ENCODE measurements at places on chromosomes 13 and 19.

DNA sequence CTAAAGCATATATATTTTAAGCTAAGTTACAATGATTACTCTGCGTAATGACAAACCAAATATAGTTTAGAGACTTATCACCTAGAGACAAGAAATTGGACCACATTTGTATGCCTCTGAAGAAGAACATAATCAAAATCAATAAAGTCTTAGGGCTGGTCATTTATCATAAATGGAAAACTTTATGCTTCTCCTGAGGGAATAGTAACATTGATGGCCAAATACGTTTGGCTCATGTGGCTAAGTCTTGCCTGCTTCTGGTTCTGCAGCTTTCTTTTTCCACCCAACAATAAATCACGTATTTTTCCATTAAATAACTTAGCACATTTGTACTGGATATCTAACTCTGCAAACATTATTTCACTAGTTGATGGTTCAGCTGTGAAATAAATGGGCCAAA, 458.4 kb downstream of the SLITRK1 start:
- no peak for DNase-seq

GRCh38 chr13:44156294-44156658, 217.3 kb upstream of the SERP2 start:
- DNase-seq, result no peak

- no peak for DNase-seq
Measured at GRCh38 chr13:46043647-46044046, 8.9 kb downstream of the ZC3H13 start.

DNA sequence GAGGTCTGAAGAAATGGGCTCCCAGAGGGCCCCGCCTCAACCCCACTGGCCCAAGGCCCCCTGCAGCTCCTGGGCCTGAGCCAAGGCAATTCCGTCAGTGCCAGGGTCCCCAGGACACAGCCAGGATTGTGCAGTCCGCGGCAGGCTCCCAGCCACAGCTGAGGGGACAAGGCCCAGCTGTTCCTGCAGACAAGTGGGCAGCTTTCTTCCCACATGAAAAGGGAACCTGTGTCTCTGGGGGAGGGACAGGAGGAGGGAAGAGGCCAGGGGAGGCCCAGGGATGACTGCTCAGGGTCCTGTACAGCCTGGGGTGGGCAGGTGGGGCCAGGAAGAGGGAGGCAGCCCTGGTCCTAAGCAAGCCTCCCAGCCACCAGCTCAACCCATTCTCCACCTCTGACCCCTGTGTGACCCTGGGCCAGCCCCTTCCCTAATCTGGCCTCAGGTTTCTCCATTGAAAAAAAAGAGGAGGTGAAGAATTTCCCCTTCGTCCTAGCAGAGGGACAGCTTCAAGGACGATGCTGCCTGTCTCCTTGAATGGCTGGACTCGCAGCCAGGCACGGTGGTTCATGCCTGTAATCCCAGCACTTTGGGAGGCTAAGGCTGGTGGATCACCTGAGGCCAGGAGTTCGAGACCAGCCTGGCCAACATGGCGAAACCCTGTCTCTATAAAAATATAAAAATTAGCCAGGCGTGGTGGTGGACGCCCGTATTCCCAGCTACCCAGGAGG, 20.5 kb upstream of the VSTM2B start:
- no peak for DNase-seq

GRCh38 chr19:38708413-38709024, 35.8 kb downstream of the CAPN12 start:
- no peak for DNase-seq

GRCh38 chr19:38949580-38950367, 19.0 kb downstream of the MRPS12 start:
- peak; percentile 95 for DNase-seq

- peak; percentile 47 for DNase-seq
Measured at GRCh38 chr13:39144941-39145533, 106.8 kb downstream of the NHLRC3 start.

DNA sequence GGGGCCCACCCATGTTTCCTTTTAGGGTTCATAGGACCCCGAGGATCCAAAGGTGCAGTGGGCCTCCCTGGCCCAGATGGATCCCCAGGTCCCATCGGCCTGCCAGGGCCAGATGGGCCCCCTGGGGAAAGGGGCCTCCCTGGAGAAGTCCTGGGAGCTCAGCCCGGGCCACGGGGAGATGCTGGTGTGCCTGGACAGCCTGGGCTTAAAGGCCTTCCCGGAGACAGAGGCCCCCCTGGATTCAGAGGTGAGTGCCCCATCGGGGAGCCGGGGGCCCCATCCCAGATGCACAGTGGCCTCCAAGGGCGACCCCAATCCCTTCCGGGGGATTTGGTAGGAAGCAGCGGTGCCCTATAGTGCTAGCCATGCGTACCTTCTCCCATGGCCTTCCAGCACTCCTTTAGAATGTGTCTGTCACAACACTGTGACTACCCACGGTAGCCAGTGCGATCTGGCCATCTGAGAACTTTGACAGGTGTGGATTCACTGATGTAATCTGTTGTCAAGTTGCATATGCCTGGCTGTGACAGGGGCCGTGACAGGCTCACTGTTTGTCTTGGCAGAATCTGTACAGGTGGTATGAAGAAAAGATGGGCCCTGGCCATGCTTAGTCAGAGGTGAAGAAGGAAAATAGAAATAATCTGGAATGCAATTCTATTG, 88.5 kb downstream of the RAB20 start:
- no peak for DNase-seq

- no peak for DNase-seq
Measured at GRCh38 chr13:39450176-39450575, 152.8 kb downstream of the LHFPL6 start.

DNA sequence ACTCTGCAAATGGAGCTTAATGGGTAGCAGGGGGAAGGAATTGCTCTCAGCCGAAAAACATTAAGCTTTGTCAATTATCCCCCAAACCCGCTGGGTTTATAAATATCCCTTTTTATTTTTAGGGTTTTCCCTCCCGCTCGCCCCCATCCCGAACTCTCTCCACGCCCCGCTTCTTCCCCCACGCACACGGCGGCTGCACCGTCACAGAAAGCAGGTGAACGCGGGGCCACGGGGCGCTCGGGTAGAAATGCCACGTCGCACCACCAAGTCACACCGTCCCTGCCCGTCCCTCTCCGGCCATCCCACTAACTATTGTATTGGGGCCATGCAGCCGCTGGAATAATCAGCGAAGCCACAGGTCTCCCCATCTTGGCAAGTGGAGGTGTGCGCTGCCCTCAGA, 3.5 kb downstream of the PTPRS start:
- DNase-seq, result no peak

DNA sequence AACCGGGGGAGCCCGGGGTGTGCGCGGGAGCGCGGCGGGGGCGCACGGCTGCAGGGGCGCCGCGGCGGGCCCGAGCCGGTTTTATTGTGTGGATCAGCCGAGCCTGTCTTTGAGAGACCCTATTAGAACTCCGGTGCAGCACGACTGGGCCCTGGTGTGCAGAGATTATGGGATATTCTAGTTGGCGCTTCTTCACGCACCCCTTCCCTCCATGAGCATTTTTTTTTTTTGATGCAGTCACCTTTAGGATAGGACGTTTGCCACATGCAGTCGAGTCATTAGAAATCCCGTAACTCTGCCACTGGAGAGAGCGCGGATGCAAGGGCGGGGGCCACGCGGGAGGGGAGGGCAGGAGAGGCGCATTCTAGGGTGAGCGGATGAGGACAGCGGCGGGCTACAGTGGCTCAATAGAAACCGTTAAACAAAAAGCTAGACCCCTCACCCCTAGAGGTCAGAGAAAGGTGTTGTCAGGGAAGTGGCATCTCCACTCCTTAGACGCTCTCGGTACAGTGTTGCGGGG, 3.7 kb downstream of the FGF9 start:
- peak; percentile 7 for DNase-seq

DNA sequence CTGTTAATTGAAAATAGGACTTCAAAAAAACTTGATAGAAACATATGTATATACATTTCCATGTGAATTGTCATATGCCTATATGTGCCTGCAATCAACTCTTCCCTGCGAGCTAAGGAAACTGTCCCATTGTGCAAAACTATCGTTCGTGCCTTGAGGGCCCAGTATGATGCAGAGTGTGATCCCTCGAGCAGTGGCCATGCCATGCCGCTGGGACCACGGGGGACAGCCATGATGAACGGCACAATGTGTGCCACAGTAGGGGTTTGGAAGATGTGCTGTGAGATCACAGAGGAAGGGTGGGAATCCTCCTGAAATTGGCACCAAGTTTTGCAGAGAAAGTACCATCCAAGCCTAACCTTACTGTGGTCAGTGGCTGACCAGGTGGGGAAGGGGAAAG, 118.1 kb upstream of the SOX1 start:
- no peak for DNase-seq

DNA sequence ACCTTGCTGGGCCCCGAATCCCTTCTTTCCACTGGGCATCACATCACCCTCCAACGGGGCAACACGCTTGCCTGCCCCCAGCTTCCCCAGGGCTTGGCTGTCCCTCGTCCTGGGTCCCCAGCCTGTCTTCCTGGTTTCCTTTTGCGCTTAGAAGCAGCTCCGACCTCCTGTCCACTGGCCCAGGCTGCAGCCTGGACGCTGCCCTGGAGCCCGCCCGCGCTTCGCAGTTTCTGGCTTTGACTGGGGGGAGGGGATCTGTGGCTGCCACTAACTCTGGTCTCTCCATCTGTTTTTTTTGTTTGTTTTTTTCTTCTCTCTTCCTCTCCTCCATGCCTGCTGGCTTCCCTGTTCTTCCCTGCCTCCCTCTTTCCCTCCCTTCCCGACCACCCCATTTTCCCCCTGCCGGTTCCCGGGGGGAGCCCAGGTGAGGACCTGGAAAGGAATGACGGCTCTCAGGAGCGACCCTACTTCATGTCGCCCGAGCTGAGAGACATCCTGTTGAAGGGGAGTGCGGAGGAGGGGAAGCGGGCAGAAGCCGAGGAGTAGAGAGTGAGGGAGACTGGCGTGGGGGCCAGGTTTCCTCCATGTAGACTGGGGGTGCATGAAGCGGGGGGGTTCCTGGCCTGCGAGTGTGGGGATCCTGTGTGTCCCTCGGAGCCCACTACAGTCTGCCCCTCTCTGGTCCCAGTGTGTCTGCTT, 11.5 kb upstream of the ILF3 start:
- DNase-seq, result no peak

- DNase-seq, result no peak
Measured at GRCh38 chr19:15437355-15438123, 12.2 kb downstream of the WIZ start.

- DNase-seq, result no peak
Measured at GRCh38 chr19:16113727-16114126, 2.0 kb downstream of the RAB8A start.

GRCh38 chr13:99969453-99969918, 2.1 kb downstream of the ZIC5 start:
- peak; percentile 79 for DNase-seq

DNA sequence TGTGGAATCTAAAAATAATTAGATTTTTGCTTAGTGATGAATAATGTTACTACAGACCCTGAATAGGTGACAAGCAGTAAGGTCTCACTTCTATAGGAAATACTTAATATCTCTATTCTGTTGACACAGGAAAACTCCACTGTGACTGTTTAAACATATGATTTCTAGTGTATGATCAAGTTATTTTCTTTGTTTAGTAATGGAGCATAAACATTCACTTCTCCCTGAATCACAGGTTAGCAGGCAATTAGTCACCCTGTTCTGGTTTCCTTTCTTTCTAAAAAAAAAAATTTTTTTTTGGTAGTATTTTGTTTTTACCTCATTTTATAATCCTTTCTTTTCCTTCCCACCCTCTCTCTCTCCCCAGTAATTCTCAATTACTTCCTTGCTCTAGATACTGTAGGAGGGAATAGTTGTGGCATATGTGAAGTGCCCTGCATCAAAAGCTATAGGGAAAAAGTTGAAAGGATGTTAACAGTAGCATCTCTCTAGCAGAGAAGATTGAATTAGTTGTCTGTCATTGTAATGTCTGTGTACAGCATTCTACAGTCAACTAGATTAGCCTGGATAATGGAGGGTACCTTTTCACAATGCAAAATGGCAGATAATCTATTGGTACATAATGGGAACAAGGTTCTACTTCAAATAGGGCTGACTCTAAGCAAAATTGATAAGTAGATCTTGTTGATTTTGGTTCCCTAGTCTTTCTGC, 3.5 kb downstream of the HS6ST3 start:
- no peak for DNase-seq

DNA sequence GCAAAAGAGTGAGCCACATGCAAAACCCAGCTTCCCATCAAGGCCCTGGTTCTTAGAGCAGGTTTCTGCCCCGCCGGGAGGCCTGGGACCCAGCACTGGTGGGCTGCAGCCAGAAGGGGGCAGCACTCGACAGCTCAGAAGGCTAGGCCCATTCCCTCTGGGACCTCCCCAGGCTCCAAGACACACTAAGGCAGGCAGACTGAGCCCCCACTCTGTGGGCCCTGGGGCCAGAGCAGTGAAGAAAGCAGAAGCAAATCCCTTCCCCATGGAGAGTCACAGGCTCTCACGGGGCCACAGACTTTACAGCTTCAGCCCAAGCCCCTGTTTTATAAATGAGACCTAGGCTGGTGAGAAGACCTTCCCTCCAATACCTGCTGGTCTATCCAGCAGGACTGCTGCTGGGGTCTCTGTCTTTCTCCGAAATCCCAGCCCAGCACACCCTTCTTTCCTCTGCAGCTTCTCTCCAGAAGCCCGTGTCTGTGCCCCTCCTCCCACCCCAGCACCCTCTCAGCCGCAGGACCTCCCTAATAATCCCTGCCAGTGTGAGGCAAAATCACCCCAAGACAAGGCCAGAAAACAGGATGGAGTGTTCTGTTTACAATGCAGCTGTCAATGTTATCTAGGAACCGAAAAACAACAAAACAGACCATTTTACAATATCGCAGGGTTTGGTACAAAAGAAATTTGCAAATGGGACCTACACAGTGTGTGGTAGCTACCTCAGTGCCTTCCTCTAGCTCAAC, 109.3 kb downstream of the ABCC4 start:
- DNase-seq, result peak; percentile 77

DNA sequence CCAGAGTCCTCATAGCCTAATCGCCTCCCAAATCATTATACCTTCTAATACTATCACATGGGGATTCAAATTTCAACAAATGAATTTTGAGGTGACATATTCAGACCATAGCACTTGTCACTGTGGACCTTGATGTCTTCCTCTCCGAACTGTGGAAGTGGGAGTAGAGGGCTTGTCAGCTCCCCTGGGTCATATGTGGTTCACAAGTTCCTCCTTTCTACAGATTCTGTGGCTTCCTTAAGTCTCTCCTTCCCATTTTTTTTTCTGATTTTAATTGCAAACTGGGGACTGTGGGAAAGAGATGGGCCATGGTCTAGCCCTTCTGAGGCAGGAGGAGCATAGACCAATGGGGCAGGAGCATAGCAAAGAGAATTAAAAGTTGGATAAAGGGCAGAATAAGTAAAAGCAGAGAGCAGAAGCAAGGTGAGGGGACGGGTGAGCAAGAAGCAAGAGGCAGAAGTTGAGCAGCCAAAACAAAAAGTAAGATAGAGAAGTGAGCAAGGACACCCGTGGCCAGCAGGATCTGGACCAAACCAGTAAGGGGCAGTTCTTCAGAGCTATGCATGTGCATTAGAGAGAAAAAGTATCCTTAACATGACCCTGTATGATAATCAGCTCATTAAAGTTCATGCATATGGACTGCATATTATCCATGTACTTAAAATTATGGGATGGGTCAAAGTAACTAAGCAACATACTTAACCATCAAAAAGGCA, 2.6 kb upstream of the SIGLEC7 start:
- no peak for DNase-seq

GRCh38 chr19:41945135-41945766, 13.9 kb downstream of the RABAC1 start:
- no peak for DNase-seq

All from NCI-H1417 (cell line).